Activated naive CD8-positive, alpha-beta T cell treated with anti-CD3 and anti-CD28 coated beads for 36 hours (primary cell): ENCODE measurements at places on chromosomes 4 and X.

- no peak for DNase-seq
These were observed 214.3 kb downstream of the RASL11B start for GRCh38 chr4:53076374-53076958.

- DNase-seq = no peak
These were observed 68.9 kb upstream of the NDP start for GRCh38 chrX:44042116-44042515.

DNA sequence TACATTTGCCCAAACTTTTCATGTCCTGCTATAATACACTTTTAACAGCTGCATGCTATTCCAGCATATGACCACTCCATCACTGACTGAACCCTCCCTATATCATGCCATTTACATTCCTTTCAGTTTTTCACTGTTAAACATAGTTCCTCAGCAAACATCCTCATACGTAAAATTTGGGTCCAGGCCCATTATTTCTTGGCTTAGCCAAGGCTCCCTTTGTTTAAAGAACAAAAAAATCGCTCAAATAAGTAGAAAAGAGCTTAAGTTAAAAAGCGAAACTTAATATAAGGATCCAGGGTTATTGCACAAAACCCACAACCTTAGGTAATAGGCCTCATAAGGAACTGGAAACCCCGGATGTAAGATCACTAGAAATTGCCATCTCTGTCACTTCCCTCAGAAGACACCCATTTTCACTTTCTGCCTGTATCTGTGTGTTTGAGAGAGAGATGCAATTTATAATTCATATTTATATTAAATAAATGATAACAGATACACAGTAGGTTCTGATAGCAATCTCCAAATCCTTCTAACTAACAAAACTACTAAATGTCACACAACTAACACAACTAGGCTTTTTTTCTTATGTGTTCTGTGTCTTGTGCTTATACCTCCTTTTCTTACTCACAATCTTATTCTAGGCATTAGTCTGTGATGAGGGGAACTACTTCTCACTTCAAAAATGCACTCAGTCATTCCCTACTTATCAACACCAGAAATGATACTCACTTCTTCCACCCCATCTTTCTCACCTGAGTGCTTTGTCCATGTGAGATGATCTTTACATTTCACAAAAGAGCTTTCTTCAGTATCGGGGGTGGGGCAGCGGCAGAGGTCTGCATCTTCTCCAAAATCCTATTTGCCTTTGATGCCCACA, 59.9 kb upstream of the FAM241A start:
- no peak for DNase-seq

GRCh38 chr4:110132816-110133719, 65.3 kb downstream of the ELOVL6 start:
- DNase-seq = no peak

DNA sequence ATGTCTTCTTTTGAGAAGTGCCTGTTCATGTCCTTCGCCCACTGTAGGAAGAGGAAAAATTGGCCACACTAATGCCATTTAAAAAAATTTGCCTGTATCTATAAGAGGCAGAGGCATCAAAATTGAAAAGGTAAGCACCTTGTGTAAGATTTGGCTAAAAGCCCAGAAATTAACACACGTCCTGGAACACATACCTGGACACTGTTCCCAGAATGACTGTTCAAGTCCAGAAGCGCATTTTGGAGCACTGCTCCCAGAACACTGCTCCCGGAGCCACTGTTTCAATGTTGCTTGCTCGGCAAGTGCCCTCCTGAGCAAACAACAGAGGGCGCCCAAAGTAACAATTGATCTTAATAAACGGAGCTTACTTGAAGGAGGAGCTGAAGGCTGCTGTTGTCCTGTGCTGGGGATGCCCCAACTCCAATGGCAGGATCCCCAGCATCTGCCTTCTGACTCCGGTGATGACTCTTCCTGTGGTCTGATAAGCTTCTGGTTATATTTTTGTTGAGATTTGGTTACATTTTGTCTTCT, 1958.6 kb downstream of the C4orf33 start:
- DNase-seq = no peak
